Epithelial cell of proximal tubule (primary cell): ENCODE measurements at places on chromosomes 7 and 10. TPM values are rescaled to one million over a fixed set of nuclear protein-coding genes. Genes with fewer than 3 reads are reported as not detected.

The PIP gene
- not detected in 2 replicates for total RNA-seq

The PHTF2 gene
- 7.7 and 16.9 TPM in 2 replicates for total RNA-seq

The SSC4D gene
- 1.2 and 2.1 TPM in 2 replicates for total RNA-seq

The ARPC1B gene
- 378 and 509 TPM in 2 replicates for total RNA-seq

The ADAM12 gene
- 3.2 and 4.3 TPM in 2 replicates for total RNA-seq

The HYCC1 gene
- 29.7 and 32.4 TPM in 2 replicates for total RNA-seq

The FEZF1 gene
- not detected in 2 replicates for total RNA-seq

The MYH16 gene
- total RNA-seq = 1.0 and 1.4 TPM in 2 replicates

The FGL2 gene
- total RNA-seq = not detected in 2 replicates

The TRIL gene
- total RNA-seq = 0.06 and 0.80 TPM in 2 replicates

The DDC gene
- total RNA-seq = 0.29 and 1.4 TPM in 2 replicates

The UCMA gene
- total RNA-seq = not detected in 2 replicates

The MET gene
- 155 and 164 TPM in 2 replicates for total RNA-seq

The GRID2IP gene
- not detected in 2 replicates for total RNA-seq

The RAB18 gene
- 29.3 and 30.3 TPM in 2 replicates for total RNA-seq

The GPR15LG gene
- total RNA-seq = 1.0 TPM in 1 of 2 replicates, not detected in the other

The SORCS1 gene
- total RNA-seq = 0.06 TPM in 1 of 2 replicates, not detected in the other

The BHLHA15 gene
- 1.8 and 2.7 TPM in 2 replicates for total RNA-seq

The ABCB1 gene
- total RNA-seq = 9.3 and 13.3 TPM in 2 replicates
